ENCODE measurements at places on chromosomes 1 and 21. TPM values are rescaled to one million over a fixed set of nuclear protein-coding genes. Genes with fewer than 3 reads are reported as not detected.

The NPR1 gene
- 0.12 TPM for total RNA-seq

The PGLYRP4 gene
- total RNA-seq: not detected

The YOD1 gene
- total RNA-seq: 14.9 TPM

The IQCC gene
- total RNA-seq: 4.0 TPM

The TTC22 gene
- total RNA-seq: not detected

The SHISA4 gene
- 0.31 TPM for total RNA-seq

The SLC30A2 gene
- total RNA-seq: 0.88 TPM

The PDZK1IP1 gene
- total RNA-seq: not detected

DNA sequence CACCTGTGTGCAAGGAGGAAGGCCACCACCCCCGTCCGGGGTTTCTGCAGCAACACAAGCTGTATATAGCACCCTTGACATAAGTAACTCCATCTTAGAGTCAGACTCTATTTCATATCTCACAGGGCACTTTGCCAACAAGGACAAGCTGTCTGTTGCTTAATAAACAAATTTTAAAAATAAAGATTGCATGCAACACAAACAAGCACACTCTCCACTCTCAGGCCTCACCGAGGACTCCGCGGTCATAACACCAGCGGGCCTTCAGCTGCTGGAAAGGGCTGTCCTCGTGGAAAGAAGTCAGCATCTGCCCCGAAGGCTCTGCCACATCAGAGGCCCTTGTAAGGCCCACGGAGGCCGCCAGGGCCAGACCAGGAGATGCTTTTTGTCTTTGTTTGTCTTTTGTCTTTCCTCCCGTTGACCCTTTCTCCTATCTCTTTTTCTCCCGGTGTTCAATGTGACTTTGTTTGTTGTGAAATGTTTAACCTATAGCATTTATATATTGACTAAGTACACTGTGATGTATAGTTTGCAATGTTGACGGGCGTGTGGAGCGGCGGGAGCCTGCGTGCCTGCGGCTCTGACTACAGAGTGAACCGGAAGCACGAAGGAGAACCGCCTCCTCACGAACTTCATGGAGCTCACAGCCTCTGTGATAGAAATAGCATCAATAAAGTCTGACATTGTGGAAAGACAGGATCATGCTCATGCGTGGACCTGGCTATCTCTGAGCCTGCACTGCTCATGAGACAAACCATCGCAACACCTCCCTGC, 24.1 kb downstream of the MEGF6 start:
- DNase-seq: no peak

GRCh38 chr1:202498542-202498941, 150.0 kb downstream of the PPP1R12B start:
- DNase-seq: no peak

DNA sequence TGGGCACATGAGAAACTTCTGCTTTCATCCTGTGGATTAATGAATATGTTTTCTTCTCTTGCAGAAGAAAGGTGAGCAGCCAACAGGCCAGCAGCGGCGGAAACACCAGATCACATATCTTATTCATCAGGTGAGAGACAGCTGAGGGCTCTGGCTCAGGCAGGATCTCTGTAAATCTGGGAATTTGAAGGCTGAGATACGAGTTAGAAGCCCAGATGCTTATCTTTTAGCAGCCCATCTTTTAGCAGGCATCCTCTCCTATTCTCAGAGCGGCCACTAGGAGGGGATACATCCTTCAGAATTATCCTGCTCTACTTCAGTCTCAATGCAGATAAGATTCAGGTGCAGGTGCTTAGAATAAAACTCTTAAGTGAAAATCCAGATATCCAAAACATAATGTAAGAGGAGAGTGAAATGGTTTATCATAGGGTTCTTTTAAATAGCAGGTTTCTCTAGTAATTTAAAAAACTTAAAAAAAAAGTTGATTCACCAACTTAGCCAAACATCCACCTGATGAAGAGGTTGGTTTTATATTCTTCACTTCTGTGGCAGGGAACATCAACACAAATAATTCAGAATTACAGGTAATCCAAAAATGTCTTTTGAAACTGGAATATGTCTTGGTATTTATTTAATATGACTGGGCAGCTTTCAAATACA, 19.3 kb downstream of the SH2D2A start:
- peak; percentile 66 for DNase-seq

GRCh38 chr1:235098991-235099390, 29.6 kb downstream of the TOMM20 start:
- DNase-seq: no peak

DNA sequence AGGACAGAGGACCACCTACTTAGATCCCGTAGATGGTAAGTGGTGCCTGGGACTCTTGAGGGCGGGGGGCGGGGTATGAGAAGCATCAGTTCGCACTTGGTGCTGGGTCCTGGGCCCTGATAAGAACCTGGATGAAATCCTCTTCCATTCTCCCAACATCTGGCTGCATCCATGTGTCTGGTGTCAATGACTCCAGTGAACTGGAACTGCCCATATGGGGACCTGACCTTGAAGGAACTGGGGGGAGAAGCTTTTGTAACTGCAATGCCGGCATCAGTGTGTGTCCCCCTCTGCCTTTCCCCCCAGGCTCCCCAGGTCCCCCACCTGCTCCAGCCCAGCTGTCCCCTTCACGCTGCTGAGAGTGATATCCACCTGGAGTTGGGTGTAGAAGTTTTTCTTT, 49.7 kb upstream of the EPB41 start:
- DNase-seq: no peak

GRCh38 chr1:40844079-40844478, 18.1 kb downstream of the CITED4 start:
- DNase-seq: no peak

- no peak for DNase-seq
These were observed 83.6 kb upstream of the VAV3 start for GRCh38 chr1:108048301-108049177.

GRCh38 chr1:172351346-172351745, 69.1 kb upstream of the C1orf105 start:
- DNase-seq: no peak

DNA sequence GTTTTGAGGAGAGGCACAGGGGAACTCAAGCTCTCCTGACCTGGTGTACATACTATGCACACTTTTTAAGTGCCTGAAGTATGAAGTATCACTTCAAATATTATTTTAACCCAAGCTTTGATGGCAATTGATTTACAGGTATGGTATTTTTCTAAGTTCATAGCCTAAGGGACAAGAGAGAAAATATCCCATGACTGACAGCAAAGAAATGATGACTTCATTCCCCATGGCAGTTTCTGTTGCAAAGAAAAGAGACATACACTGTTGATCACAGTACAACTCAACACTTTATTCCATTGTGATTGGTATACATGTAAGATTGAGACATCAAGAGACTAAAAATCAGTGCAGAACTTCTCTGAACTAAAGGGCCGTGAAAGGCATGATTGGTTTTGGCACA, 41.8 kb upstream of the BCL10 start:
- no peak for DNase-seq

DNA sequence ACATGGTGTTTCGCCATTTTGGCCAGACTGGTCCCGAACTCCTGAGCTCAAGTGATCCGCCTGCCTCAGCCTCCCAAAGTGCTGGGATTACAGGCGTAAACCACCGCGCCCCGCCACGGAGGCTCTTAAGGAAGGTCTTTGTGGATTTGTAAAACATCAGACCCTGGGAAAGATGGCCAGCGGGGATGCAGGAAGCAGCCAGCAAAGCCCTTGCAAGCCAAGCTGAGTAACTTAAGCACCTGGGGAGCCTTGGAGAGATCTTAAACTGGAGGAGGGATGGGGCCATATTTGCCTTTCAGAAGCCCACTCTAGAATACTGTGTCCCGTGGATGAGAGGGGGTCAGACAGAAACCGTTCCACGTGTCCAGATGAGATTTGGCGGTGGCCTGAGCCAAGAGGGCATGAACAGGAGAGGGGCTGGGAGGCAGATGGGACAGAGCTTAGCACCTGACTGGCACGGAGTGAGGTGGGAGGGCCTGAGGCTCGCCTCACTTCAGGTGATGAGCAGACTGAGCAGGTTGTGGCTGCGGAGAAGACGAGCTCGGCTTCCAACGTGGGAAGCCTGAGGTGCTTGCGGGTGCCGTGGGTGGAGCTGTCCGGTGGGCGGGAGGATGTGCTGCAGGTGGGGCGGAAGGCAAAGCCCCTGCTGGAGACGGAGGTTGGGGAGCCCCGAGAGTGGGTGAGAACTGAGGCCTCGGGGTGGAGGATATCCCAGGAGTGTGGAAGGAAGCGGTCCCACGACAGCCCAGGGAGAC, 11.7 kb downstream of the C1orf216 start:
- no peak for DNase-seq

- no peak for DNase-seq
These were observed 2.5 kb downstream of the LHX4 start for GRCh38 chr1:180232521-180233043.

DNA sequence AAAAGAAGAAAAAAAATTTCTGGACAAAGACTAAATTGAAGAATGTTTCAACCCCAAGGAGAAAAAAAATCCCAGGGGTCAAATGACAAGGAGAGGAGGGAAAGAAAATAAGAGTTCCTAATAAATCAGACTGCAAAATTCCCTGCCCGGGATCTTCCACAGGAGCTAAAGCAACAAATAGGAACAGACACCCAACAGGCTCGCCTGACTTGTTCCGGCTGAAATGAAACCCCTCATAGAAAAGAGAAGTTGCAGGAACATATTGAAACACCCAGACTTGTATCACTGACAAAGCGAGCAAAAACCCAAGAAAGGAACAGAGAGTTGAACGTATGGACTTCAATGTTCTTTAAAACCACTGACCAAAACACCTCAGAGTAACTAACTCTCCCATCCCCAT, 123.0 kb downstream of the TIAM1 start:
- no peak for DNase-seq

DNA sequence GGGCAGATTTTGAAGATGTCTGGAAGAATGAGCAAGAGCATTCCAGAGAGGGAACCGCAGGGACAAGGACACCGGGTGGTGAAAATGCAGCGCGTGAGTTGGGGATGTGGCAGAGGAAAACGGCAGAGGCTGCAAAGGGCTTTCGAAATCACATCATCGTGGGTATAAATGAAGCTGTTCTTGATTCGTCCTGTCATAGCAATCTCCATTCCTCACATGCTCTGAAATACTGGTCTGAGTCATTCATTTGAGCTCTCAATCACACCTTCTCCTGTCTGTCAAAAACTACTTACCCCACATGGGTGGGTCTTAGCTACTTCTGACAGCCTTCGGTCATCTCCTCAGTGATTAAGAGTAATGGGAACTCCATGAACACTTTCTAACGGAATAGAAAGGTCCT, 81.5 kb downstream of the ERG start:
- no peak for DNase-seq

- DNase-seq: no peak
These were observed 25.4 kb downstream of the CFAP57 start for GRCh38 chr1:43197343-43198127.

GRCh38 chr1:82245345-82246014, 444.7 kb downstream of the ADGRL2 start:
- no peak for DNase-seq

DNA sequence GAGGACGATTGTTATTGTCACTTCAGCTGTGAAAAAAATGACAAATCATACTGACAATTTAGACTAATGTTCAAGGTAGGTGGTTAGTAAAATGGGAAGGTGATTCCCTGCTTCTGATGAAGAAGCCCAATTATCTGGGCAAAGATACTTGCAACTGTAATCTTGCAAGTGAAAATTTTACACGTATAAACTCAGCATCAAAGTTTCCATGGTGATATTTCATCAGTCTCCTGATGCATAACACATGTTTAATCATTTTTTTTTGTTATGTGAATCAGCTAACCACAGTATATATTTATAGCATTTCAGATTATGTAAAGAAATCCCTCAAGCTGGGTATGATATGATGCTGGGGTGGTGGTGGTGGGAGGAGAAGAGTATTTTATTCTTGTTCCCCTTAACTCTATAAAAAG, 16.4 kb upstream of the KCNK1 start:
- DNase-seq: no peak

GRCh38 chr1:108345776-108346531, 102.1 kb upstream of the NBPF4 start:
- DNase-seq: no peak

GRCh38 chr1:6163191-6163972, 16.7 kb downstream of the CHD5 start:
- DNase-seq: no peak

DNA sequence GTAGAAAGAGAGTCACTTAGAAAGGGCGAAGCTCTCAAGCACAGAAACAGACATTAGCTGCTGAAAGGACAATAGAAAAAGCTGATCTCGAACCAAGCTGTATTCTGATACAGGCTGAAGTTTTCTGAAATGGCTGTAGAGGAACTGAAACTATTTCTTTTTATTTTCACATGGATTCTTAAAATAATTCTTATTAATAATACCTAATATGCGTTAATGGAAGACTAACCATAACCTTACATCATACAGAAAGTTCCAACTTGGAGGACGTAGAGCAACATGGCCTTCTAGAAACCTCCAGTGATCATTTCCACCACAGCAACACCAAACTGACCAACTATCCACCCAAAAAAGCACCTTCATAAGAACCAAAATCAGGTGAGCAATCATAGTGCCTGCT, 52.8 kb upstream of the ACADM start:
- no peak for DNase-seq

- DNase-seq: peak; percentile 9
These were observed 123.9 kb downstream of the PTBP2 start for GRCh38 chr1:96845464-96845863.

- no peak for DNase-seq
These were observed 28.0 kb upstream of the PRKAA2 start for GRCh38 chr1:56617141-56617540.

DNA sequence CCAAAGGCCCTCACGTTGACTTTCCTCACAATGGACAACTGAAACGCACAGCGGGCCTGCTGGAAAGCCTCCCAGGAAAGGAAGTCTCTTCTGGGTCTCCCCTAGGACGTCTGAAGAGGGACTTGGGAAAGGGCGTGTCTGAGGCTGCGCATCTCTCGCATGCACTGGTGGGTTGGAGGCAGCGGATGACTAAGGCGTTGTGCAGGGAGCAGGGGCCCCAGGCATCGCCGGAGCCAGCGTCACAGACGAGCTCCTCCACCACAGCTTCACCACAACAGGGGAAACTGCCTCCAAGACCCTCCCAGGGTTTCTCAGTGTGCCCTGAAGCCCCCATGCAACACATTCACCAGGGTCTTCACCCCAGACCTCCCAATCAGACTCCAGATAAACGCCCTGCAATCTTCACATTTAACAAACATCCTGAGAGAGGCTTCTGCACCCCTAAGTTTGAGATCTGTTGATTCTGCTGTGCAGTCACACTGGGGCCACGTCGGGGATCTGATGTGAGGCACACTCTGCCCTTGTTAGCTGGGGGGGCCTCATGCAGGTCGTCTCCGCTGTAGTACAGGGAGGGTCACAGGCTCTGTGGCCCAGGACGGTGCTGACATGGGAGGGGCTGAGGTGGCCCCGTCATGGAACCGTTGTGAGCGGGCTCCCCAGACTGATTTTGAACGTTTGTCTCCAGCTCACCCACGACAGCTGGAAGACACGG, 7.0 kb upstream of the TFF1 start:
- DNase-seq: no peak

- no peak for DNase-seq
These were observed 136.9 kb upstream of the L1TD1 start for GRCh38 chr1:62057641-62058290.

DNA sequence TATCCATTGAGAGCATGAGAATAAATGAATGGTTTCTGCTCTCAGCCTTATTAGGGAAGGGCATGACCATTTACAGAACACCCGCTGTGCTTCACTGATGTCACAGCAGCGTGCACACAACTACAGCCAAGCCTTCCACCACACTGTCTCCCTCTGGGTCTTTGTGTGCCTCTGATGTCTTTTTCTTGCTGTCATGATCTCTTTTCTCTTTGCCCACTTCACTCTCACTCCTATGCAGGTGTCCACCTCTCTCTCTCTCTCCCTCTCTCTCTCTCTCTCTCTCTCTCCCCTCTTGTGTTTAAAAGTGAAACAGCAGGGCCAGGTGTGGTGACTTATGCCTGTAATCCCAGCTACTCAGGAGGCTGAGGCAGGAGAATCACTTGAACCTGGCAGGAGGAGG, 232.5 kb upstream of the JUN start:
- no peak for DNase-seq

Data from G401 (cell line).